CD4-positive, alpha-beta T cell treated with Interleukin-4 for 4 hours (primary cell): ENCODE measurements at places on chromosomes 1 and 21.
A peak's percentile ranks its signal among the peaks of the same experiment; 100 is the strongest.

DNA sequence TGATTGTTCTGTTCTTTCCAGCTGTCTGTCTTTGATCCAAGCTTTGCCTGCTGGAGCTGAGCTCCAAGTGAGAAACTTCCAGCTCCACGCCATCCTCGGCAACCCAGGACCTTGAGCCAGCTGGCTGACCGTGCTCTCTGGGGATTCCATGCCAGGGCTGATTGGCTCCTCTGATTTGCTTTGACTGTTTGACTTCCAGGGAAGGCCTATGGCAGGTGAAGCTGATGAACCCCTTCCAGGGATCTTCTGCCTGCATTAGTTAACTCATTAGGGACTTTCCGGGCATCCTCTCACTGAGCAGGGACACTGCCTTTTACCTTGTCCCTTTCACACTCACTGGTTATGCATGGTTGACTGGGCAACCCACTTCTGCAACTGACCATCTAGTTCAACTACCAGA, 406.1 kb downstream of the RPS6KC1 start:
- no peak for DNase-seq

DNA sequence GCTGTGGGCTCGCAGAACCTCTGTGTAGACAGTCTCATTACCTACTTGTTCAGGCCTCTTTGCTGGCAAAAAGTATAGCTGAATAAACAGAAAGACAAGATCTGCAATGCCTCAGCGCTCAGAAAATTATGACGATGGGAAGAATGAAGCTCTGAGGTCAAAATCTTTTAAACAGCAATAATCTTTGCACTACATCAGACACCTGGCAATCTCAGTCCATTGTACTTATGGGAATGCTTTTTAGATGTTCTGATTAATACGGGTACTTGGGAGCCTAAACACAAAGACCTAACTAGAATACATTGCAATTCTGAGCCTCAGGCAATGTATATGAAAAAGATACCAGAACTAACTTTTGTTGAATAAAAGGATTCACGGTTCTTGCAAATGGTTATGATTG, 410.7 kb downstream of the SMYD3 start:
- DNase-seq, result no peak

DNA sequence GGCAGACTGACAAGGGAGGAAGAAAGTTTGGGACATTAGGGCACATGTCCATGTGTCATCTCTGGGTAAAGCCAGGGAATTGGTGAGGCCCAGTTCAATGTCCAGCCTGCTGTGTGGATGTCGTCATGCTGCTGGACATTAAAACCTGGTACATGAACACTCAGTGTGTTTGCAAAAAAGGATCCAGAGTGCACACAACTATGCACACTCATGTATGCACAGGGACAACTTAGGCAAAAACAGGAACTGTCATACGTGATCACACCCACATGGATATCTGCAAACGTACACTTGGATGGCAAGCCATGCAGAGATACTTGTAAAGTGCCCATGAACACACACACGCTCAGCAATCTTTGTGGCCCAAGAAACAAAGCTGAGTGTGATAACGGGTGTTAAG, 47.9 kb upstream of the NEK2 start:
- no peak for DNase-seq

GRCh38 chr1:216223486-216223885, 199.8 kb downstream of the USH2A start:
- no peak for DNase-seq

DNA sequence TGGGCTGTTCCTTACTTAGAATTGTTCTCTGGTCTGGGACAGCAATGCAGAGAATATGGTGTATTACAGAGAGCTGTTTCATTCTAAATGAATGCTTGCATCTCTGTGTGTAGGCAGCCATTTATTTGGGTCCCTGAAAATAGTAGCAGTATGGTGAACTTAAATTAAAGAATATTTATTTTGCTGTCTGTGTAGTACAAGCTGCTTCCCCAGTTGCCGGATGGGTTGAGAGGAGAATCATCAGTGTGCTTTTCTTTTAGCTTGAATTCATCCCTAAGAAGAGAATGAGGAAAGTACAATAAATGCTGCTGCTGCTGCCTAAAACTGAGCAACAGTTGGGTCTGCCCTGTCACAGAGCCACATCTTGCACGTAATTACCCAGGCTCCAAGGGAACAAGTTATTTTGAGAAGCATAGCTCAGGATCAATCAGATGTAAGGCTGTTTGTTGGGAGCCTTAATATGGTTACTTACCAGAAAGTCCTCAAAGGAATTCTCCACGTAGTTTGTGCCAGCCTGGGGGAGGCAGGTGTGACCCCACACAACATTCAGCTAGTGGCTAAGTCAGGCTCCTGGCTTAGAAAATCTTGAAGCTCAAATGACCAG, 16.6 kb downstream of the ACTN2 start:
- no peak for DNase-seq

DNA sequence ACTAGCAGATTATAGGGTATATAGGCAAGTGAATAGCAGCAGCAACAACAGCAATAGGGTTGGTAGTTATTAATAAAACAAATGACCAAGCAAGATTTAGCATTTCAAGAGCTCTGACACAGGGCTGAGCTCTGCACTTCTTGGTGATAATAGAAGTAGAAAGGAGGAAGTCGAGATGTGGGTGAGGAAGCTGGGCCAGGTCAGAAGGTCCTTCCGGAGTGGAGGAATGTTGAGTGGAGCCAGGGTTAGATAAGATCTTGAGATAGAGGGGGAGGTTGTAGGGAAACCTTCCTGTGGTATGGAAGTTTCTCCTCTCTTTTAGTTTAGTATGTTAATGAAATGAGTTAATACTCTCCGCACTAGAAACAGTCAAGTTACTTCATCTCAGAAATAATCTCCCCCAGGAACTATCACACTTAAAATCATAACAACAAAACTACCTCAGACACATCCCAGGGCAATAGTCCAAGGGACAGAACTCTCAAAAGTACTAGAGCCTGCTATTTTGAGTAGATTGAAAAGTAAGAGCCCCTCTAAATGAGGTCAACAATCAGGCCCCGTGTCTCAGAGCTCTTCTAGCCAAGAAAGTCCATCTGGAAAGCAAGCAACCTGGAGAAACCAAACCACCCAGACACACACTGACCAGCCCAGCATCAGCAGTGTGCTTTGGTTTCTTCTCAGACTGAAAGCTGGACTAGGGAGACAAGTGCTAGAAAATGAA, 45.4 kb upstream of the ATP1B1 start:
- peak; percentile 9 for DNase-seq

DNA sequence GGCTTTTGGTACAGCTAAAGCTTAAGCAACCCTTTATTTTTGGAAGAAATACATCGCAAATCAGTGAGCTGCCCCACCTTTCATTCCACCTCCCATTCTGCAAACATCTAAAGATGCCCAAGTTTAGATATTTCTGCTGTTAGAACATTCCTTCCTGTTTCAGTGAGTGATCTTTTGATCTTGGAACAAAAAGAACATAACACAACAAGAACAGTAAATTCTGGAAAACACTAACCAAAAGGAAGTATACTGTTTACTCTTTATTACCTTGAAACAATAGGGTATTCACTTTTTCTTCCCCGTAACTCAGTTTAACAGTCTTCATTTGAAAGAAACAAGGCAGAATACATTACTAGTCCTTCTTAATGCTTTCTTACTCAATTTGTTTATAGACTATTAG, 40.6 kb downstream of the HNRNPR start:
- no peak for DNase-seq

DNA sequence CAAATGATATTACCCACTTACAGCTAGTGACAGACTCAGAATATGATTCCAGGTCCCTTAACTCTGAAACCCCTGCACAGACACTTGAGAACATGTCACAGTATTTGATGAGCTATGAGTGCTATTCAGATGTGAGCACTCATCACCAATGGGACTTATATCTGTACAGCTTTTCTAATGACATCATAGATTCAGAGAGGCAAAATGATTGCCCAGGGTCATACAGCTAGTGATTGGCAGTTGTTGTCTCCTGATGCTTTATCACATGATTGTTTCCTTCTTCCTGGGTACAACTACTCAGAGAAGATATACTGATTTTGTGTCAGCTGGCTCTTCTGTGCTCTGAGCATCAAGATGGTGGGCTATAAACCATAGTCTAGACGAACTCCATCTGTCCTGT, 428.0 kb upstream of the BEND5 start:
- no peak for DNase-seq

DNA sequence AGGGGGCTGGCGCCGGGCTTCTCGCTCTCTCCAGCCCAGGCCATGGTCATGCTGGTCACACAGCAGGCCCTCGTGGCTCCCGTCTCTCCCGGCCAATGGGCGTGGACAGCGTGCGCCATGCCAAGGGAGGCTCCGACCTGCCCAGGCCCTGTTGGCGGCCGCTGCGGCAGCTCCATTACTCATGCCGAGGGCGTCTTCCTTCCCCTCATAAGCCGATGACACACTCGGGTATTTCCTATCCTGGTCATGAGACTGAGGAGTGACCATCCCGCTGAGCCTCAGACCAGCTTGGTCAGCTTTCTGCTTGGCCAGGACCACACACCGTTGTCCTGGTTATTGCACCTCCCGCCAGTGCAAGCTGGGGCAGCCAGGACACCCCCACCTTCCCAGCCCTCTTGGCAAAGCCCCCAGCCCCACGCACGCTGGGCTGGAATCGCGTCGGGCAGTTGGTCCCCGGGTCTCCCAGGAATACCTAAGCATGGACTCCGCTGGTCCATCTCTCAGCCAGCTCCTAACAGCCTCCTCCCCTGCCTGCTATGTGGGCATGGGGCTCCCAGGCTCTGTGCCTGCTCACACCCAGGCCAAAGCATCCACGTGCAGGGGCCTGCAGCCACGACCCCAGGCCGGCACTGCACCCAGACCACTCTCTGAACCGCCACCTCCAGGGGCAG, 49.8 kb downstream of the ARHGEF16 start:
- no peak for DNase-seq

- no peak for DNase-seq
Observed at GRCh38 chr1:10196976-10197375, 13.4 kb upstream of the KIF1B start.

DNA sequence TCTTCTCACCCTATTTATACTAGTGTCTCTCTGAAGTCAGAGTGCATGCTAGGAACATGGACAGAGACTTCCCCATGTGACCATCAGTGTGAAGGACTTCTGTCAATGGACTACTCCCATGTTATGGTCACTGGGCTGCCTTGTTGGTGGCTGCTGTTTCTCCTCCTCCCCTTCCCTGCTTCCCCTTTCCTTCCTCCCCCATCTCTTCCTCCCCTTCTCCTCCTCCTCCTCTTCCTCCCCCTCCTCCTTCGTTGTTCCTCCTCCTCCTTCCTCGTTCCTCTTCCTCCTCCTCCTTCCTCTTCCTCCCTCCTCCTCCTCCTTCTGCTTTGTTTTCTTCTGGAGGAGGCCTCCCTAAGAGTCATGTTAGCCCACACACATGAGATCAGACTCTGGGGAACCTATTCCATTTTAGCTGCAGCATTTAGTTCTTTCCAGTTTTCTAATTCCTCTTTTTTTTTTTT, 35.8 kb downstream of the IER5 start:
- DNase-seq, result no peak

DNA sequence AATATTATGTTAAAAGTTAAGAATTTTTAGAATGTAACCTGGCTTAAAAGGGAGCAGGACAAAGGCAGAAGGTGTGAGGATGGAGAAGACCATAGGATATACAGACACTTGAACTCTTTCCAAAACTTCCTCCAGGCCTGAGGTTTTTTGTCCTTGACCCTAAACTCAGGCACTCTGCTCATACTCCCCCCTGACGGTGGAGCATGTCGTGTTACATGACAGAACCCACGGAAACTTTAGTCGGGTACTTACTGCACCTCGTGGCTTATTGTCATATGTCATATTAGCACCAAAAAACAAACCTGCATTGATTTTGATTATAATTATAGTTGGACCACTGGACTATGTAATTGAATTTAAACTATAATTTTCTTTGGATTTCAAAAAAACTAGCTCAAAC, 20.8 kb downstream of the TNFRSF9 start:
- no peak for DNase-seq

- DNase-seq, result no peak
Observed at GRCh38 chr1:47995306-47996050, 1.7 kb downstream of the TRABD2B start.

DNA sequence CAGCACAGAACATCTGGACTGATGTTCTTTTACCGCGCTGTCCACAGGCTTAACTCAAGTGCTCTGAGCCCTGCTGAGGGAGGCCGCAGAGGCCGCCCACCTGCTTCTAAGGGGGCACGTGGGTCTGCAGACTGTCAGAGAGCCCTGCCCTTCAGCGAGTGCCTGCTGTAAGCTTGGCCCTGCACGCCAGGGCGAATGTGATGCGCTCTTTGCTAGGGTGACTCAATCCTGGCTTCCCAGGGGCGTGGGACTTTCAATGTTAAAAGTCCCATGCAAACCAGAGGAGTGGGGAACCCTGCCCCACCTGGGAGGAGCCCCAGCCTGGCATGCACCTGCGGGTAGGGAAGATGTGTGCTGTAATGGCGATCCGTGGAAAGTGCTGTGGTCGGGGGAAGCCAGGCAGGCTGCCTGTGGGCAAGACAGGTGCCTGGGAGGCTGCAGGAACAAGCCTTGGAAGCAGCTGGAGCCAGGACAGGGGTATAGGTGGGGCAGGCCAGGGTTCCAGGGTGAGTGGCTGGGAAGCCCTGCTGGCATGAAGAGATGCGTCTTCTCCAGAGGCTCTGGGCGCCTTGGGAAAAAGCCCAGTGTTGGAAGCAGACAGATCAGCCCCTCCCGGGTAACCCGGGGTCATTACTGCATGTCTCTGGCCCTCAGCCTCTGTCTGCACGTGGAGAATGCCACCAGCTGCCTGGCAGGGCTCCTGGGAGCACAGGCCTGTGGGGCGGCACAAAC, 594 bp upstream of the PANK4 start:
- peak; percentile 40 for DNase-seq

DNA sequence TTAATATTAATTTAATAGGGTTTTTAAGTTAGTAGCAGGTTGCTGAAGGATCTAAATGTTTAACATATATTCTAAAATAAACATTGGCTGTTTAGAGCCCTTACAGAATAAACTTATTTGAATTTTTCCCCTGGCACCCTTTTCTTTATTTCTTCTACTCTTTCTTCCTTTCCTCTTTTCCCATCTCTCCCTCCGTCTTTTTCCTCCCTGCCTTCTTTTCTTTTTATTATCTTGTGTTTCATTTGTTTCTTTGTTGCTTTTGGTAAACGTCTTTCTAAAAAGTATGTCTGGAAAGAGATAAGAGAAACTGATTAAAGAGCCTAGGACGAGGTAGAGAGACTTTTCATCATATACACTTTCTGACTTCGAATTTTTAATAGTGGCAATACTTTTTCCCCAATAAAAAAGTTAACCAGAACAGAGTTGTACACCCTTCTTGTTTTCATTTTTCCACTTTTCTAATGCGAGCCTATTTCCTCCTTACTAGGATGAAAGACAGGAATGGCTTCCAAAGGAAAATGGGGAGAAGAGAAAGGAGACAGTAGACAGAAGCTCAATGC, 39.5 kb upstream of the ATF3 start:
- DNase-seq, result no peak

GRCh38 chr1:17423781-17424245, 15.7 kb downstream of the RCC2 start:
- DNase-seq, result no peak

- DNase-seq, result no peak
Observed at GRCh38 chr1:224521904-224522734, 87.5 kb upstream of the WDR26 start.

- DNase-seq, result no peak
Observed at GRCh38 chr1:112626887-112627286, 7.3 kb downstream of the CAPZA1 start.

- DNase-seq, result no peak
Observed at GRCh38 chr1:168135921-168136708, 615 bp downstream of the GPR161 start.
